ENCODE measurements at places on chromosomes 2 and 18.
A peak's percentile ranks its signal among the peaks of the same experiment; 100 is the strongest.

- DNase-seq = no peak
Measured at GRCh38 chr2:67571785-67572718, 174.9 kb downstream of the ETAA1 start.

DNA sequence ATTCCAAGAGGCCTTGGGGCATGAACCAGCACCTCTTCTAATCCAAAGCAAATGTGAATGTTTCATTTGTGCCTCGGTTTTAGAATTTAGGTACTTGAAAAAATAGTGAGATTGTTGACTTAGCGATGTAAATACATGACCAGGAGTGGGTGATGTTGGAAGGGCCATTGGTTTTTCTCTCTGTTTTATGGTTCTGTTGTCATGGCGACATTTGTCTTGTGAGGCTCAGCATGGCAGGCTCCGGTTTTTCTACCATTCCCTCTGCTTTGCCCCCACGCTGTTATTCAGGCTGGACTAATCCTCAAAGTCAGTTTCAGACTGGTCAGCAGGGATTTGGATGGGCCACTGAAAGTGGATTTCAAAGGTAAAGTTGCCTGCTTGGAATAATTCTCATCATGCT lies 255.4 kb downstream of the ALPK2 start:
- DNase-seq = no peak

DNA sequence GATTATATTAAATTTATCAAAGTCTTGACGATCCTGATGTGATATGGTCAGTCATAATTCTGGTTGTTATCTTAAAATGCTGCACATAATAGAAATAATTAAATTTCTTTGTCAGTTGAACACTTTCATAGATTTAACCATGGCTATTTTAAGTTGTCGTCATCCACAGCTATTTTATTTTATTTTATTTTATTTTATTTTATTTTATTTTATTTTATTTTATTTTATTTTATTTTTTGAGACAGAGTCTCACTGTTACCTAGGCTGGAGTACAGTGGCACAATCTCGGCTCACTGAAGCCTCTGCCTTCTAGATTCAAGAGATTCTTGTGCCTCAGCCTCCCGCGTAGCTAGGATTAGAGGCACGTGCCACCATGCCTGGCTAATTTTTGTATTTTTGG lies 121.6 kb upstream of the MSH6 start:
- no peak for DNase-seq

DNA sequence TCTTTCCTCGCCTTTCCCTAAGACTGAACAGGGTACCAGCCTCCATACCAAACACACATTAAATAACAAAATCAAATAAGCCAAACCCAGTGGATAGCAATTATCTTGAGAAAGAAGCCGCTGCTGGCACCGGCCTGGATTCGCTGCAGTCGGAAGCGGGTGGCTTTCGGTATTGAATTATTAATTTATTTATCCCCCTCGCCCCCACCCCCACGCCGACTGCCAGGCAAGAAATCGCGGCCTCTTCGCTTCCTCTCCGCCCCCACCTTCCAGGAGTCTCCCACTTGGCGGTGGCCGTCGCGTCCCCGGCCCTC lies 370 bp upstream of the ZNF804A start:
- no peak for DNase-seq

DNA sequence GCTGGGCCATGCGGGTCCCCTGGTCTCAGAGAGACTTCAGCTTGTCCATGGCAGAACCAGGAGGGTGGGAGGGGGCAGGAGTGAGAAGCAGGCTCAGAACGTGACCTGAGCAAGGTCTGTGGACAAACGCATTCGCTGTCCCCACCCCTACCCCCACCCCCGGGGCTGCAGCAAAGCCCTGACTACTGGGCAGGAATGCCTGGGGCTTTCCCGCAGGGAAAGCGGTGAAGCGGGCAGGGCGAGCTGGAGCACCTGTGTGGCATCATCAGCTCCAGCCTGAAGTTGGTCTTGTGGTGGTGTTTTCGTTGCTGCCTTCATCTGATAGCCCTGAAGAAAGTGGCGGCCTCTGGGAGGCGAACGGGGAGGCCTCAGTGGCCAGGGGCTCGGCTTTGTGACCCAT lies 26.1 kb upstream of the ALKAL2 start:
- no peak for DNase-seq

DNA sequence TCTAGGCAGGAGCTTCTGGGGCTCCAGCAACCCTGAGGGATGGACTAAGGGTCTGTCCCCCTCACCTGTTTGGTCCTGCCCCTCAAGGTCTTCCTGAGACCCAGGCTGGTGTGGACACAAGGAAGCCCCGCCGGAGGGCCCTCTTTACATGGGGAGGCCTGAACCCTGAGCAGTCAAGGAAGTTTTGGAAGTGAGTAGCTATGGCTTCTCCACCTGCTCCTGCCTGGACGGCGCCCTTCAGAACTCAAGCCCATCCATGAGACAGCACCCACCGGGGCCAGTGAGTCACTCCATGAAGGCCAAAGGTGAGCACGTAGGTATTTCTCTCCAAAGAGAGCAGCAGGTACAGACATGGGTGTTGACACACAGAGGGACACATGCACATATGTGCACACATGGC lies 98.2 kb upstream of the CTDP1 start:
- no peak for DNase-seq

- DNase-seq = no peak
Measured at GRCh38 chr18:8707556-8708300, 2.4 kb downstream of the MTCL1 start.

- DNase-seq = no peak
Measured at GRCh38 chr2:146004462-146004861, 1484.5 kb upstream of the ZEB2 start.

GRCh38 chr2:191611614-191612013 lies 66.3 kb upstream of the NABP1 start:
- no peak for DNase-seq

GRCh38 chr2:115542331-115542730 lies 1099.9 kb downstream of the DPP10 start:
- no peak for DNase-seq

DNA sequence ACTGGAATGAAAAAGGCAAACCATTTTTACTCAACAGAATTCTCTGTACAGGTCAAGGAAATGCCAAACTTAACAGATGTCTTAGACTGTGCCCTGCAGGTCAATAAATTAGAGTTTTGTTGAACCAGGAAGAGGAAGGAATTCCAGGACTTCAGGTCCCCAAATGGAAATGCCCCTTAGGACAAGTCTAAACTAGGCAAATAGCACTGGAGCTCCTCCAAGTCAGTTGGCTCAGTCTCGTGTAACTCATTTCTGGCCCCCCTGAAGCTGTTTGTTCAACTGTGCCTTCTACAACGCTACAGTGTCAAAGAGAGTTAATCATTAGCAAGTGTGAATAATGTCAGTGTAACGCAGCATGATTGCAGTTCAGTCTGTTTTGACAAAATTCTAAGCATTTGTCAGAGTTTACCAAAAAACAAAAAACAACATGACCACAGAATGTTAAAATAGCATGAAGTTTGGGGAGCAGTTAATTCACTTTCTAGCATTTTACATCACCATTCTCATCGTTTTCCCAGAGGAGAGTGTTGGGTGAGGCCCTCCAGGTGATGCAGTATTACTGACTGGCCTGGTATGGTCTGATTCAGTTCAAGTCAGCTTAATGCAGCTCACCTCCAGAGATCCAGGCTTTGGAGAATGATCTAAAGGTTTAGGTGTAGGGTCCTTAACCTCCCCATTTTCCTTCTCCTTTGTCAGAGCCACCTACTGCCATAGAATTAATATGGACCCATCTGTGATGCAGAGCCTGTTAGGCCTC lies 108.1 kb downstream of the AQP4 start:
- no peak for DNase-seq

DNA sequence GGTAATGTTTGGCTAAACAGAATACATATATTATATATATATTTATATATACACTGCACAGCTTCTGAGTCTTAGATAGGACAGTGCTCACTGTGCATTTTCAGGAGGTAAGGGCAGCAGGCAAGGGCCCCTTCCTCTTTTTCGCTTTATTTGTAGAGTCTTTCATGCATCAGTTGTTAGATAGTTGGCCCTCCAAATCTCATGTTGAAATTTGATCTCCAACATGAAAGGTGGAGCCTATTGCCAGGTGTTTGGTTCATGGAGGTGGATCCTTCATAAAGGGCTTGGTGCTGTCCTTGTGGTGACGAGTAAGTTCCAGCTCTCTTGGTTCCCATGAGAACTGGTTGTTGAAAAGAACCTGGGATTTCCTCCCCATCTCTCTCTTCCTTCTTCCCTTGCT lies 48.1 kb downstream of the TSN start:
- DNase-seq = no peak

DNA sequence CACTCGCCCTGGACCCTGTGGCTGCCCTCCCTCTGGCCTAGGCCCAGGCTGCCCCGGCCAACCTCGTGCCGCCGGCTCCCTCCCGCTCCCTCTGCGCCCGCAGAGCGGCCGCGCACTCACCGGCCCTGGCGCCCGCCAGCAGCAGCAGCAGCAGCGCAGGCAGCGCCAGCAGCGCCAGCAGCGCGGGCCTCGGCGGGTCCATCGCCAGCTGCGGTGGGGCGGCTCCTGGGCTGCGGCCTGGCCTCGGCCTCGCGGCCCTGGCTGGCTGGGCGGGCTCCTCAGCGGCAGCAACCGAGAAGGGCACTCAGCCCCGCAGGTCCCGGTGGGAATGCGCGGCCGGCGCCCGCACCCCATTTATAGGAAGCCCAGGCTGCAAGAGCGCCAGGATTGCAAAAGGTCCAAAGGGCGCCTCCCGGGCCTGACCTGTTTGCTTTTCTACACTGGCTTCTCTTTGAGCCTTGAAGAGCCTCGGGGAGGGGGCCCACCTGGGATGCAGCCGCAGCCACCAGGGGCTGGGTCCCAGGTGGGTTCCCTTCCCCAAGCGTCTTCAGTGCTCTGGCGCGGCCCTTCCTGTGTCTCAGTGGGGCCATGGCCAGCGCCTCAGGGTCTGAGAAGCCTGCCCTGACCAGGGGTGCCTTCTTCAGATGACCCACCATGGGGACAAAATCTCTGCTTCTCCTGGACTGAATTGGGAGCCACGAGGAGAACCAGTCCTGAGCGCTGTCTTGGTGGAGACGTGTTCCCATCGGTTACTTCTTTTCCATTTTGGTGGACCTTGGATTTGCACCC lies at the start of gene APOB:
TSS of gene APOB (minus strand) at position 330 of the 789 bp plus-strand sequence. CDS start at position 202, 128 bp downstream.
- DNase-seq = no peak

DNA sequence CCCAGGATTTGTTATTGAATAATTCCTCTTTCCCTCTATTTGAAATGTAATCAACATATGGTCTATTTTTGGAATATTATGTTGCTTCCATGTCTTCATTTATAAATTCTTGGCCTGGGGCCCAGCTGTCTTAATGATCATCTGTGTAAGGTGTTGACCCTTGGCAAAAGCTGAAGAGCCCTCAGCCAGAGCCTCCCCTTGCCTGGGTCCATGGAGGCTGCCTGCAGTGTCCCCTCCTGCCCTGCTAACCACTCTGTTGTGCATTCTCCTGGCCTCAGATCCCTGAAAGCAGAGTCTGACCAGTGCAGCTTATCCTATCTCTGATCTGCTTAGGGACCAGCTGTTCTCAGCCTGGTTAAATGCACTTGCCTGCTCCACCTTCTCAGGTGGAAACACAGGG lies 226.1 kb upstream of the APCDD1 start:
- no peak for DNase-seq

DNA sequence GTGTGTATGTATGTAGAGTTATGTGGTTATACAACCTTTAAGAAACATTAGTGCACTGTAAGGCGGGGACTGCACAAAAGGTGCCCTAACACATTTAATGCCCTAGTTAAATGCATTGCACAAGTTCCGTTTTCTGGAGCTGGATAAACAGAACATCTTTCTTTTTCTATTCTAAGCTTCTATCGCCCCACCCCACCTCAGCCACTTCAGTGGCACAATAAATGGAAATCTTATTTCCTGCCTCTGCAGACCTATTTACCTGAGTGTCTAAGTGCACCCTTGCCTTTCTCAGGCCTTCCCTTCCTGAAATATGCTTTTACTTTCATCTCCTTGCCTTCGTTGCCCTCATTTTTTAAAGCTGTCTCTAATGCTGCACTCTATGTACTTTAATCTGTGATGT lies 123.5 kb downstream of the TANC1 start:
- DNase-seq = peak; percentile 22

DNA sequence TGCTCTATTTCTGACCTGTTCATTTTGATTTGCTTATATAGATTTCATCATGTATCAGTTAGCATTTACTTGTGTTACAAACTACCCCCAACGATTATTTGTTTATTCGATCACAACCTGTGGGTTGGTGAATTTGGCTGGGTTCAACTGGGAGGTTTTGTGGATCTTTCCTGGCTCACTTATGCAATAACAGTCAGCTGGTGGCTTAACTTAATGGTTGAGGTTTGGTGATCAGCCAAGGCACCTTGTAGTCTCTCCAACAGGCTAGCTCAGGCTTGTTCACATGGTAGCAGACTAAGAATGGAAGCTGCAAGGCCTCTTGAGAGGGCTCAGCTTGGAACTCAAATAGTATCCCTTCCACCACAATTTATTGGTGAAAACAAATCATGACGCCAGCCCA lies 5.4 kb upstream of the PUM2 start:
- no peak for DNase-seq

GRCh38 chr2:133780099-133780996 lies 212.1 kb upstream of the NCKAP5 start:
- DNase-seq = no peak

DNA sequence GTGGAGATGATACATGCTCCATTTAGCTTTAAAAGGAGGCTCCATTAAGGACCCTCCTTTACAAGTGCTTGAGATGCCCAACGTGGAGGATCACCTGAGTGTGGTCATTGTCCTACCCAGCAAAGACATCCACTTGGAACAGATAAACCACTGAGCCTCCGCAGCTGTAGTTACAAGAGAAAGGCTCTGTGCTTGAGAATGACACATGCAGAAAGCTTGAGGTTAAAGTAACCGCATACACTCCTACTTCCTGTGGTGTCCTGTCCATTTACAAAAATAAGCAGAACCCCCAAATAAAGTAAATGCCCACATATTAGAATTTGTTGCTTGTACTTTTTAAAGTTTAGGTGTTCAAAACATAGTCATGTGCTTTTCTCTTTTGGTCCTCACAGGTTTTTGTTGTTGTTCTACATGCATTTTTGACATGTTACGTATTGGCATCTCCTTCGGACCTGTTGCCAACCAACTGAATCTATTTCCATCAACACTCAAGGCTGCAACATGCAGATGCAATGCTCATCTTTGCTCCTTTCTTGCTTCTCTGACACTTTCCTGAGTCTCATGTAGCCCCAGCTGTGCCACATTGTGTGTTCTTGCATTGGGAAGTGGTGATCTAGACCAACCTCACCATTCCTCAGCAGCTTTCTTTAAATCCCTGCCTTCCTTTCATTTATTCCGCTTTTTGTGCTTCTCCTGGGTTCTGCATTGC lies 56.0 kb downstream of the SERPINB7 start:
- DNase-seq = no peak

- DNase-seq = no peak
Measured at GRCh38 chr2:133438848-133439564, 129.3 kb downstream of the NCKAP5 start.

DNA sequence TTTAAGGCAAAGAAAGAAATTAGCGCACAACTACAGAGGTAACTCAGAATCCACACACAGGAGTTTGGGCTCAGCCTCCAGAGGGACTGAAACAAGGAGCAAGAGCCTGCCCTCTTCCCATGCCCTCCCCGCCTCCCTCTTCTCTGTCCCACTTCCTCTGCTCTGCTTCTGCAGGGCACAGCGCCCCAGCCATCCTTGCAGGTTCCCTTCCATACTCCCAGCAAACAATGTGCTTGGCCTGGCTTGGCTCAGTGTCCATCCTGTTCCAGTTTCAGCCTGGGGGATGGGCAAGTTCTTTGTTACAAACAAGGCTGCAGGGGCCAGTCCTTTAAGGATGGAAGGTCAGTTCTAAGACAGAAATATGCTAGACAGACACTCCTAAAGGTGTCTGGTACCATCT lies 133.5 kb downstream of the CDH20 start:
- no peak for DNase-seq

GRCh38 chr2:191612496-191612895 lies 65.4 kb upstream of the NABP1 start:
- no peak for DNase-seq

GRCh38 chr2:161407597-161407996 lies 8.5 kb upstream of the TBR1 start:
- DNase-seq = no peak
